ENCODE measurements at places on chromosomes 1 and 21.
A peak's percentile ranks its signal among the peaks of the same experiment; 100 is the strongest.

- no peak for DNase-seq
Observed at GRCh38 chr1:45753248-45754037, 3.0 kb upstream of the IPP start.

- DNase-seq: peak; percentile 19
Observed at GRCh38 chr1:145871994-145872924, 13.4 kb upstream of the PIAS3 start.

DNA sequence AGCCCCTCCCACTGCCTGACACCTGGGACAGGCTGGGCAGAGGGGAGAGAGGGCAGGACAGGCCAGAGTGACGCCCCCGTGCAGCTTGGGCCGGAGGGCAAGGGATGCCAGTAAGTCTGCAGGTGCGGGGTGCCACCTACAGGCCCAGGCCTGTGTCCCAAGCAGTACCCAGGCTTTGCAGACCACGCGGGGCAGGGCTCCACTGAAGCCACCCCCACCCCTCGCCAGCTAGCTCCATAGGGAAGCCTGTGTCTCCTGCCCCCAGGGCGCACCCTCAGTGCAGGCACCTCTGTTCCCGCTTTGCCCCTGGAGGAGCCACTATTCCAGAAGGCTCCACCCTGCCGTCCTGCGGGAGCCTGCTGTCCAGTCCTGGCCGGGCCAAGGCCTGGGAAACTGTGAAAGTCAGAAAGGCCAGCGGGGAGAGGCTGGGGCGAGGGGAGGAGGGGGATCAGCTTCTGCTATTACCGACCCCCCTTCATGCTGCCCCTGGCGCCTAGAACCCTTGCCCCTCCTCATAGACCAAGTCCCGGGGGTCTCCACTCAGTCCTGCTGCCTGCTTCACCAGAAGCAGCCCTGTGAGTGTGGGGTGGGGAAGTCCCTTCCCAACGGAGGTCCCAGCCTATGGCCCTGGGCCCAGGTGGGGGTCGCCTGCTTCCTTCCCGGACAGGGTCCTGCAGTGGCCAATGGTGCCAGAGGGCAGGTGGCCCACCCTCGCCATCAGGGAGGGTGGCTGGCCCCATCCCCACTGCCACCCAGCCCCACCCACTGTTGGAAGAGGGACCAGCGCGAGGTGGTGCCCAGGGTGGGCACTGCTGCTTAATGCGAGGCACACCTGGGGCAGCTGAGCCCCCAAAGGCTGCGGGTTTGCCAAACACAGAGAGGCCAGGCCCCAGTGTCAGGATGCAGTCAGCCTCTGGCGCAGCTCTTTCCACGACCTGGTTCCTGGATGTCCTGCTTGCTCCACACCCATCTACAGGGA is 54.4 kb downstream of the KCNAB2 start:
- DNase-seq: no peak

DNA sequence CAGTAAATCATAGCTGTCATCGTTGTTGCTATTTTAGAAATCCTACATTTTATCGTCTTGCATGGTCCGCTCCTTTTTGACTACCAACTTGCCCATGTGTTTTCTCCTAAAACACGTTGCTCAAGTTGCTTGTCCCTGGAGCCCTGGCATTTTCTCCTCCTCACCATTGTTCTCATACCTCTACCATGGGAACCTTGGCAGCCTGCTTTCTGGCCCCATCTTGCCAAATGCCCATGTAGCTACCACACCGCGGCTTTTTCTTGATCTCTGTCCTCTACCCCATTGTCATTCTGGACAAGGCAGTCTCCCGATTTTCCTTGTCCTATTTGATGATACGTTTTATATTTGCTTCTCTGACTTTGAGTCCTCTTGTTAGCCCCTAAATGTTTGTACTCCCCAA is 50.2 kb downstream of the MRPS6 start:
- no peak for DNase-seq

GRCh38 chr1:212186427-212187207 is 98.6 kb upstream of the PPP2R5A start:
- DNase-seq: peak; percentile 16

GRCh38 chr21:36692114-36692834 is 6.6 kb upstream of the SIM2 start:
- DNase-seq: no peak

GRCh38 chr1:201194046-201194445 is 3.4 kb downstream of the IGFN1 start:
- DNase-seq: no peak

DNA sequence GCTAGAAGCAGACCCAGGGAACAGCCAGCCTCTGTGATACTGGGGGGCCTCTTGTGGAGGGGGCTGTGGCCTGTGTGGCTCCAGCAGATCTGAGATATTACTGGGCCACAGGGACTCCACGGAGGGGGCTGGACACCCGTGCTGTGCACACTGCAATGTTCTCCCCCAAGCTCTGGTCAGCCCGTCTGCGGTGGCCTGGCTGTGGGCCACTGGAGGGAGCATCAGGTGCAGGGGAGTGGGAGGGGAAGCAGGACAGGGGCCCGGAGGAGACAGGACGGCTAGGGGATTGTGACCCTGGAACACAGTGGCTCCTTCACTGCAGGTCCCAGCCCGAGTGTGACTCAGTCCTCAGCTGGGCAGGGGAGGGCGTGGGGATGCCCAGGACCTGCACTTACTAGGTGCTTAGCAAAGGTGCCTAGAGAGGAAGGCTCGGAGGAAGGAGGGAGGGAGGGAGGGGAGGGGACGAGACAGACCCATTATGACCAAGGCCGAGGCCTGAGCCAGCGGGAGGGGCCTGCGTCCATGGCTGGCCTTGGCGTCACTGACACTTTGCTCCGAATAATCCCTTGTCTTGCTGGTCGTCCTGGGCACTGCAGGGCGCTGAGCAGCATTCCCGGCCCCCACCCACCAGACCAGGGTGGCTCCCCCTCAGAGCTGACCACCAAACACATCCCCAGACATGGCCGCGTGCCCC is 44.2 kb downstream of the PRDM16 start:
- DNase-seq: no peak

- no peak for DNase-seq
Observed at GRCh38 chr1:185759061-185759460, 24.9 kb downstream of the HMCN1 start.

GRCh38 chr1:49319426-49319963 is 542.8 kb upstream of the BEND5 start:
- no peak for DNase-seq

DNA sequence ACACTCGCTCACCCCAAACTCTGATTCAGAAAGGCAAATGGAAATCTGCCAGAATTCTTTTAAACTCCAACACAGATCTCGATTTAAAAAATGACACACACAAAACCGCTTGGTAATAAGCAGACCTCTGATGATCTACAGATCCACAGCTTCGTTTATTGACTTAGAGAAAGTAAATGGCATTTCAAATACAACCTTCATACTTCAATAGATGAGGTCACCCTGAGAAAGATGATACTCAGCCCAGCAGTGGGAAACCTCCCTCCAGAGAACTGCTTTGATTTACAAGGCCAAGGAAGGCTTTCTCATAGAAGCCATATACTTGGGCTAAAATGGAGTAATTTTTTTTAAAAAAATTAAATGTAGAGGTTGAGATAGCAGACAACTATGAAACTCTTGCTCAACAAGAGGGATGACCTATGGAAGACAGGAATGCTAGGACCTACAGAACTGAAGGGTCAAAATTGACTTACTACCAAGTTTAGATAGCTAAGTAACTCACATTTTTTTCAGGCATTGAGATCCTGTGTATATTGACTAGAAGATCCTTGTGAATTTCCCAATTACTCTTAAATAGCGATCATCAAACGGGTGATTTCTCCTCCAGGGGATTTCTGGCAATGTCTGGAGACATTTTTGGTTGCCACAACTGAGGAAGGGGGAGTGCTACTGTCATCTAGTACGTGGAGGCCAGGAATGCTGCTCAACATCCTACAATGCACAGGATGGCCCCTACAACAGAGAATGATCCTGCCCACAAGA is 143.9 kb downstream of the CLIC6 start:
- no peak for DNase-seq

- DNase-seq: no peak
Observed at GRCh38 chr1:212937034-212937433, 13.3 kb upstream of the VASH2 start.

GRCh38 chr1:119711804-119712341 is at the start of gene PHGDH:
Gene PHGDH (plus strand): TSS chr1:119711934. CDS start chr1:119712023, 89 bp downstream.
- peak; percentile 22 for DNase-seq

DNA sequence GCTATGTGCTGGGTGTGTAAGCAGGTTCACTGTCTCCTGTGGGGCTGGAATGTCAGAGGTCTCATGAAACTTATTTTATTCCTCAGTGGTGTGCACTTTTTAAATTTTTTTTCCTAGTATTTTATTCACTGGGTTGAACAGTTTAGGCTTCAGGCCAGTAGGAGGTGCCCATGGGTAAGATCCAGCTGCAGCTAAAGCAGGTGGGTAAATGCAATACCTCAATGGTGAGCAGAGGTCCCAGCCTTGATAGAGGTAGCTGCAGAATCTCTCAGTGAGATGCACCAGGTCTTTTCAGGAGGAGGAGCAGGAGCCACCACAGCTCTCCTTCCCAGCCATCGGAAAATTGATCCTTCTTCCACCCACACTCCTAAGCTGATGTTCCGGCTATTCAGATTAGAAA is 12.6 kb upstream of the OR6N2 start:
- DNase-seq: peak; percentile 40

GRCh38 chr1:156608981-156609380 is 7.7 kb upstream of the GPATCH4 start:
- peak; percentile 66 for DNase-seq

DNA sequence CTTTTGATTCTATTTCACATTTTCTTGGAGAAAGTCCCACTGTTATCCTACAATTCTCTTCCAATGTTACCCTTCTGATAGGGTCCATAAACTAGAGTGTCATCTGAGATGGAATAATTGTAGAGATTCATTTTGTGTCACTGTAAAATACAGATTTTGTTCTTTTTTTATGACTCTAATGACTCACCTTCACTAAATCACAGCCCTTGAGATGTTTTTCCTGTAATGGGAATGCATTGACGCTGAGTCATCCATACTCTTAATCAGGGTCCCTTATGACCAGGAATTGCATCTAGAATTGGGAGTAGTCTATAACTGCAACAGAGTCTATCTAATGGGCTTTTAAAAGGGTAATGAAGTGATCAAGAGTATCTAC is 315.5 kb downstream of the TGFB2 start:
- DNase-seq: no peak

DNA sequence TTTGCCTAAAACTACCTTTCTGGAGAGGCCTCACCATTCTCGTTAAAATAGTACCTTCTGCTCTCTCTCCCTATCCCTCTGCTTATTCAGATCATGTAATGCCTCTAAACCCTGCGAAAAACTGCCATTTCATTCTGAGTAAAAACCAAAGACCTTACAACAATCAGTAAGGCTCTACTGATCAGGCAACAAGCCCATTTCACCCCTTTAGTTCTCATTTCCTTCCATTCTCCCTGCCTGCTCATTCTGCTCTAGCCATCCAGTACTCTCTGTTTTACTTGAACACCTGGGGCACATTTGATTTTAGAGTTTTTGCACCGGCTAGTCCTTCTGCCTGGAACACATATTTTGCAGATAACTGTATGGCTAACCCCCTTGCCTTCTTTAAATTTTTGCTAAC is 187.8 kb downstream of the COQ8A start:
- DNase-seq: no peak

DNA sequence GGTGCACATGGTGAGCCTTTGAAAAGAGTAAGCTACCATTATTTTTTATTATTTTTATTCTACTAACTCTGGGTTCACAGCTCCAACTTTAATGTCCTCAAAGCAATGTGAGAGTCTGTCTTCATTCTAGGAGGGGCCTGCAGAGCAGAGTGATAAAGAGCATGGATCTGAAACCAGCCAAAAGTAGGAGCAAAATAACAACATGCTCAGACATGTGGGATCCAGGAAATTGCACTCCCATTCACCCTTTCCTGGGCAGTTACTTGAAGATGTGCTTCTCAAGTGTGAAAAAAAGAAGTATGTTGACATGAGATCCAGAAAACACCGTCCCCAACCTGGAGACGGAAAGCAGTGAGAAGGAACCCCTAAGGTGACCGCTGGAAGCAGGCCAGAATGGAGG is 8.7 kb upstream of the LIN28A start:
- no peak for DNase-seq

DNA sequence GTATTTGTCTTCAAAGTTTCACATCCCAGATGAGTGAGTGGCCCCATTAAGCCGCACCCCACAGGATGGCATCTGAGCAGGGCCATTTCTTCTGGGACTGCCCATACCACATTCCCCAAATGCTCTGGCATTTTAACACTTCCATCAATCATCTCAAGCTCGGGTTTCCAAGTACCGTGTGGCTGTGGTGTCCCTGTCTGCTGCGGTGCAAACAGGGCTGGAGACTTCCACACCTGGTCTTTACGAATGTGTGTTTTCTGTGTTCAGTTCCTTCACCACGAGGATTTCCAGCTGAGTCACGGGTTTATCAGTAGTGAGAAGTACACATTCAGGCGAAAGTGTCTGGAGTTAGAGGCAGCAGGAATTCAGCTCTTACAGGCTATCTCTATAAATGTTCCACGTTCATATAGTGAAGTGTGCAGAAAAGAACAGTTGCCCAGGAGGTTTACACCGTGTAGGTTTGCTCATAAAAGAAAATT is 195.2 kb downstream of the RHOU start:
- no peak for DNase-seq

GRCh38 chr1:191831572-191831971 is 326.7 kb upstream of the RGS18 start:
- DNase-seq: no peak

DNA sequence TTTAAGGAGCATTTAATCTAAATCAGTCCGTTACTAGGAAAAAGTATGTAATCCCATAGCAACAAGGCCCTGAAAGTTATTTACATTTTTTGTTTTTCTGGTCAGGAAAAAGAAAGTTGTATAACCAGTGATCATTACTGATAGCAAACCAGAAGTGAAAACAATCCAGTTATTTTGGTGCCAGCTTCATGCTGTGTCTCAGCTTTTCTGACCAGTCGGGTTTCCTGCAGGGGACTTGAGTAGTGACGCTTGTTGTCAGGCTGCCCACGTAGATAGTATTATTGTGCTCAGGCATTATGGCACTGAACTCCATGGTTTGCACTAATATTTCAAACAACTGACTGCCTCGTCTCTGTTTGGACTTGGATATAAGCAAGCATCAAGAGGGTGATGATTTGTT is 55.2 kb downstream of the SASS6 start:
- DNase-seq: no peak

- DNase-seq: peak; percentile 27
Observed at GRCh38 chr1:235102993-235103411, 25.6 kb downstream of the TOMM20 start.

DNA sequence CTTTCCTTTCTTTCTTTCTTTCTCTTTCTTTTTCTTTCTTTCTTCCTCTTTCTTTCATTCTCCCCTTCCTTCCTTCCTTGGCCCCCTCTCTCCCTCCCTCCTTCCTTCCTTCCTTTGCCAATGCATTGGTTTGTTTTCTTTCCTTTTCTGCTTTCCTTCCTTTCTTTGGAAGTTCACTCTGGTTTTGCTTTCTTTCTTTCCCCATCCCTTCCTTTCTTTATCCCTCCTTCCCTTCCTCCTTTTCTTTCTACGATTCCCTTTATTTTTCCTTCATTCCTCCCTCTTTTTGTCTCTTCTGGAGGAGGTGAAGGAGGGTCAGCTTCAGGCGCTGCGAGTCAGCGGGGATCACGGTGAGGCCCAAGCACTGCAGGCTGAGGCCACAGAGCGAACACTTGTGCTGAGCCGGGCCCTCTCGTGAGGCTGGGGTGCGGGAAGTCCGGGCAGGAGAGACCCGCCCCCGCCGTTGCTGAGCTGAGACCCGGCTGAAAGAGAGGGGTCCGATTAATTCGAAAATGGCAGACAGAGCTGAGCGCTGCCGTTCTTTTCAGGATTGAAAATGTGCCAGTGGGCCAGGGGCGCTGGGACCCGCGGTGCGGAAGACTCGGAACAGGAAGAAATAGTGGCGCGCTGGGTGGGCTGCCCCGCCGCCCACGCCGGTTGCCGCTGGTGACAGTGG is 1.5 kb downstream of the SIM2 start:
- DNase-seq: no peak

Data from CD4-positive, alpha-beta T cell treated with Interleukin-2 at 100 ng/mL for 4 hours (primary cell).